Amniotic epithelial cell (primary cell): ENCODE measurements at places on chromosomes 7 and 10.

- DNase-seq: no peak
Observed at GRCh38 chr7:14871880-14872279, 30.7 kb downstream of the DGKB start.

DNA sequence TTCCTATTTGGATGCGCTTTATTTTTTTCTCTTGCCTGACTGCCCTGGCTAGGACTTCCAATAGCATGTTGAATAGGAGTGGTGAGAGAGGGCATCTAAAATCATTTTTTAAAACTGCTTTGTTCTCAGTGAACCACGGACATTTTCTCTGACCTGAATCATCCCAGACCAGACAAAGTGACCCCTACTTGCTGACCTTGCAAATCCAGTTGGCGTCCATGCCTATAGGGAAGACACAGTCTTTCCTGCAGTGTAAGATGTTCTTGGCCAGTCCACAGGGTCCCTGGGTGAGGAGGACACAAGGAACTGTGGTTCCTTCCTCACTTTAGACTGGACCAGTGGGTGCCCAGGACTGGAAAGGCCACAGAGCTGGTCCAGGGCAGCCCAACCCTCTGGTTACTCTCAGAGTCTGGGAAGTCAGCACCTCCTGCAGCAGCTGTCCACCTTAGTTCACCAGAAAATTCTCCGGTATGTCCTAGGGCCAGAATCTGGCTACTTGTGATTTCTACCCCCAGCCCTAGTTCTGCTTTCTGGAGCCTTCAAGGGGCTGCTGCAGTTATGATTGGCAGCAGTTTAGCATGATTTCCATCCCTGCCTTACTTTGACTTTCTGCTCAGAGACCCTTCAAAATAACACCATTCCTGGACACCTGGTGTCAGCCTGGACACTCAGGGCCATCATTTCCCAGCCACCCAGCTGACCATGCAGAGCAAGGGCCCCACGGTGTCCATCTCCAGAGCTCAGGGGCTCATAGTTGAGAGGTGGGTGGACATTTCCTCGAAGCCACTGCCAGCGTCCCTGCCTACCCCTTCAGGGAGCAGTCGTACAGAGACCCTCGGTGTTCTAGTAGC is 19.3 kb downstream of the VIPR2 start:
- no peak for DNase-seq

DNA sequence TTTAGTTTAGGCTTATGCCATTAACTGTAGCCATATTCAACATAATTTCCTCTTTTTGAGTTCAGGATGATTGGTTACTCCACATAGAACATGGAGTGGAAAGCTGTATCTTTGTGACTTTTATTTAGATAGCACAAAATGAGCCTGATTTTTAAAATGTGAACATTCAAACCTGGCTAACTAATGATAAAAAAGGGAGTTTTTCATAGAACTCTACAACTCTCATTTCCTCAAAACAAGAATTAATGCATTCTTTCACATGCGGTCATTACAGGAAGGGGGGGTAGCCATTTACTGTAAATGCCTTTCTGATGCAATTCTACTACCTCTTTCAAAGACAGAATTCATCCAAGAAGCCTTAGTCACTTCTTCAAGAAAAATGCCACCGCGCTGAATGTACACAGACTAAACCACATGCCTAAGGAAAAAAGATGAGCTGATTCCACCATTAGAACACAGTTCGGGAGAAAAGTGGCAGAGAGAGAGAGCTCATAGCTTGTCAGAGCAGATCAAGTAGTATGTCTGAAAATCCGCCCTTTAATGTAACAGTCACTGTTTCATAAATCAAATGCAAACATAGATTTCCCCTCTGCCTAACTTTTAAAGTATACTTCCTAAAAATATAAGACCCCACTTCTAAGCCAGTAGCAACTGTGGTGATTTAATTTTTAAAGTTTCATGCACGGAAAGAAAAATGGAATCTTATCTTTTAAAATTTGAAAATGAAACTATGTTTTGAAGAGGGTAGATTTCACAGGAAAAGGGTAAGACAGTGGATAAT is 226.4 kb upstream of the KLF14 start:
- DNase-seq: peak; percentile 99

DNA sequence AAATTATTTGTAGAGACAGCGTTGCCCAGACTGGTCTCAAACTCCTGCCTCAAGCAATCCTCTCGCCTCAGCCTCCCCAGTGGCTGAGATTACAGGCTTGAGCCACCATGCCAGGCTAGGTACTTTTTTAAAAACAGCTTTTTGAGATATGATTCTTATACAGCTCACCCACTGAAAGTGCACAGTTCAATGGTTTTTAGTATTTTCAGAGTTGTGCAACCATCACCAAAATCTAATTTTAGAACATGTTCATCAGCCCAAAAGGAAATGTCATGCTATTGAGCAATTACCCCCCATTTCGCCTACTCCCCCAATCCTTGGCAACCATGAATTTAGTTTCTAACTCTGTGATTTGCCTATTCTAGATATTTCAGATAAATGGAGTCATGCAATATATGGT is 73.7 kb downstream of the EVX1 start:
- no peak for DNase-seq

DNA sequence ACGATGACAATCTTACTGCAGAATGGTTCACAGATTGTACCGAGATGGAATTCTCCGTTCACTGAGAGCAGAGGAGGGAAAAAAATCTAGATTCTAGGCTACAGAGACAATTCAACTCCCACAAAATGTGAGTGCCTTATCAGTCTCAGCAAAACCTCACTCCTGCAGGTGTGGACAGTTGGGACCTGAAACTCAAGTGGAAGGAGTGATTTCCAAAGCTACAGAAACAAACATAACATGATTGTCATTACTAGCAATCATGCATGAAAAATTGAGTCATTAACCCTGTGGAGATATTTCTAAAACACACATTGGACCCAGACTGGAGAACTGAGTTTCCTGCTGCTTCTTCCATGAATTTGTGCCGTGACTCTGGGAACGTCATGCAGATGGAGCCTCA is 70.3 kb downstream of the CALML3 start:
- DNase-seq: no peak

- no peak for DNase-seq
Observed at GRCh38 chr10:128053356-128053755, 72.9 kb downstream of the MKI67 start.

DNA sequence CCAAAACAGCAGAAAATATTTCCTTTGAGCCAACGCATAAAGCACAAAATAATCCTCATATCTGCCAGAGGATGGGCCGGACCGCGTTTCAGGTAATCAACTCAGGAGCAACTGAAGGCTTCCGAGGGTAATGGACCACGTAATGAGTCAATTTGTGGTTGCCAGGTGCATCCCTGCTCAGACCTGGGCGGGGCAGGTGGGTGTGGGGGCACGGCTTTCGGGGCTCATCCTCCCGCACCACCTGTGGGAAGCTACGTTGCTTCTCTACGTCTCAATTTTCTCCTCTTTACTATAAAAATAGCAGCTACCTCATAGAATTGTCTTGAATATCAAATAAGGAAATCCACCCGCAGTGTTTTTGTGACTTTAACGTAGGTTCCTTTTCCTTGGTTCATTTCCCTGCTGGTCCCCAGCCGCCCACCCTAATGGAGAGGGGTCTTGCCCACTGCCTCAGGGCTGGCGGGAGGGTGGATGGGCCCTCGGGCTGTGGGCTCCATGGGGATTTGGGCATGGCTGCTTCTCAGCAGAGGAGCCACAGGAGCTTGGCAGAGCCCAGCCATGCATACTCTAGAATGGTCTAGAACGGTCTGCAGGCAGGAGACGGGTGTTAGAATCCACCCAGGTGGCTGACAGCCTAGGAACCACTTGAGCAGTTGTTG is 324.7 kb downstream of the ADARB2 start:
- no peak for DNase-seq

DNA sequence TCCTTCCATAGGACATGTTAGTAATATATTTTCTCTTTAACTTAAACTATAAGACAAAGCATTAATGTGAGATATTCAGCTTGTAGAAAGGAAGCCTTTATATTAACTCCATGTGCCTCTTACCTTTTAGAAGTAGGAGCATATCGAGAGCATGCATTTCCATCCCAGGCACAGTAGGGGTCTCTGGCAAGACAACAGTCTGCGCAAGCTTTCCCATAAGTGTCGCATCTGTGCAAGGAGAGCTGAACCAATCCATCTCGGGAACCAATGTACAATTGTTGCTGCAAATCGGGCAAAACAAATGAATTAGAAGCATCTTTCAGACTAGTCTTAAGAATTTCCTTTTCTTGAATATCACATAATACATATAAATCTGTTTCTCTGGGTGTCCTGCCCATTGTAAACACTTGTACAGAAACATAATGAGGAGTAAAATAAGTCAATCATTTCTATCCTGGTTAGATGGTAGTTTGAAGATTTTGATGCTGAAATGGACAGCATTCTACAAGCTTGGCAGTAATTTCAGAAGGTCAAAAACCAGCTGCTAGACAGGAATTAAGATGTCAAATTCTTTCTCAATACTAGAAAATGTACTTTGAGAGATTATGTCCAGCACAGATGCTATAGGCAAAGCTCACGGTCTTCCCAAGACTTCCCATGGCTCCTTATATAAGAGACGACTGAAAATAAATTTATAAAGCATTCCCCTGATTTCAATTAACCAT is 171.8 kb downstream of the SEMA3D start:
- DNase-seq: no peak

DNA sequence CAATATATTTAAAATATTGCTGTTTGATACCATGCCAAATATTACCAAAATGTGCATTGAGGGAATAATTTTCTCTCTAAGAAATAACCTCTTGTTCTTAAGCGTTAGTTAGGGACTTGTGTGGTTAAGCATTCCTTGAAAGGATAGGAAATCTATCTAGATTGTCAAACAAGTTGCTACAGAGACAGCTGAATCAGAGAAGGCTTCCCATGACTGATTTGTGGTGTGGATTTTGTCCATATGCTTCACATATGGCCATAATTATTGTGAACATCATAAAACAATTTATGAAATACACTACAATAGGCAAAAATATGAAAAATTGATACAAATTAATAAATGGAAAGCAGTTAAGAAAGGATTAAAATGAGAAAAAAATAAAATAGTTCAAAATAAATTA is 96.3 kb downstream of the GNAT3 start:
- DNase-seq: peak; percentile 90

- DNase-seq: no peak
Observed at GRCh38 chr7:73741600-73741999, 3.0 kb upstream of the ABHD11 start.

GRCh38 chr10:118482393-118483331 is 112.8 kb downstream of the PRLHR start:
- DNase-seq: no peak

DNA sequence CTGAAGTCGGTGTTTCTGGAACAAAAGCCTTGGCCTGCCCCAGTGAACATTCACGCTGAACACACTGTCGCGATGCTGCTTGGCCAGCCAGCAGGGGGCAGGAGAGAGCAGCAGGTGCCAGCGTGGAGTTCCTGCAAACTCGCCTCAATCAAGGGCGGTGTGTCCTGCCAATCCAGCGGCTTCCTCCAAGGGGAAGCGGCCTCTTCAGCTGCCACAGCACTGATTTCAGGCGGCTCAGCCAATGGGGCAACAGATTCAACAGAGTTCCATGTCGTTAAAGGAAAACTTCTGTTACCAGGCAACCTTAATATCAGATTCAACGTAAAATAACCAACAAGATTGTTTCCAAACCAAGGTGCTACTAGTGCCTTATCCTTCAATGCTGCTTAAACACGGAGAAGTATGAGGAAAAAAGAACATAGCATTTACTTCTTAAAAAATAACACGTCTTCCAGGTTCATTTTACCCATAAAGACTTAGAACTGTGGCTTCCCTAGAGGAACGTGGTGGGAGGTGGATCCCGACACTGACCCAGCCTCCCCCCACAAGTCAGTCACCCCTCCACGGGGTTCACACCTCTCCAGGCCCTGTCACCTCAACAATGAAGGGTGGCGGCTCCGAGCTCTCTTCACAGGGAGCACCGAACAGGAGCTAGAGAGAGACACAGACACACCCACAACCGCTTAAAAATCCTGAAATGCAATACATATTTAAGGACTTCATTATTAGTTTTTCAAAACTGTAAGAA is 178.2 kb downstream of the DIP2C start:
- peak; percentile 92 for DNase-seq

DNA sequence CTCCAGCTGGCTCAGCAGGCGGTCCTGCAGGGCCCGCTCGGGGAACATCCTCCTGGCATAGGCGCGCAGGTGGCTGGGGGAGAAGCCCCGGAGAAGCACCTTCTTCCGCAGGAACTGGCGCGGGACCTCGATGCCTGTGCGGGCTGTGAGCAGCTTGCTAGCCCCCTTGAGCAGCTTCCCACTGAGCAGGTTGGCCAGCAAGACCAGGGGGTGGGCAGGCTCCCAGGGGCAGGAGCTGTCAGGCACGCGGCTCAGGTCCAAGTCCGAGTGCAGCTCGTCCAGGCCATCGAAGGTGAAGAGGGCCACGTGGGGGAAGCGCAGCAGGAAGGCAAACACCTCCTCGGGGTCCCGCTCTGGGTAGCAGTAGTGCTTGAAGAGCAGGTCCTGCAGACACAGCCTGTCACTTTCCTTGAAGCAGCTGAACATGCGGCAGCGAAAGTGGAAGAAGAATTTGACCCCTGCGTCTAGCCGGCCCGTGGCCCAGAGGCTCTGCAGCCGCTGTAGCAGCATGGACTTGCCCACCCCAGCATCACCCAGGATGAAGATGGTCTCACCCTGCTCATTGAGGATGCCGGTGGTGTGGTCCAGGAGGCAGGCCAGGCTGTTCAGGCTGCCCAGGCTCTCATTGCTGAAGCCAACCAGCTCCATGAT is 26.2 kb downstream of the NOD1 start:
- DNase-seq: no peak

GRCh38 chr7:110592557-110592956 is 498.4 kb upstream of the LRRN3 start:
- no peak for DNase-seq

DNA sequence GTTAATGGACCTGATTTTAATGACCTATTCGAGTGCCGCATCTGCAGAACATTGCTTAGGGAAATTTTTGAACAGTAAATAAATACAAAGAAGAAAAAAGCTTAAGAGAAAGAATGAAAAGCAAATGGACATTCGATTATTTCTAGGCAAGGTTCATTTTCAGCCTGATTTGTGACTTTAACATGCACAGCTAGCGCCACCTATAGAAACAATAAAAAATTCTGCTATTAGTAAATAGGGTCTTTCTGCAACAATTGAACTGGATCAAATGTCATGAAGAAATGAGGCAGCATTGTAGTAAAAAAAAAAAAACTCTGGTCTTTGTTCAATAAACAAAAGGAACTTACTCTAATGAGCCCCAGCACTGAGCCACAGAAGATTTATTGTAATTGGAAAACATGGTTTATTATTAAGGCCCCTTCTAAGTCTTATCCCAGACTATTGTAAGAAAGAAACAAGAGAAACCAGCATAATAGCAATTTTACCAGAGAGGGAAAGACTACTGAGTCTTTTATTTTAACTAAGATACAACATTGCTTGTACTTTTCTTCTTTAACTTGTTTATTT is 41.4 kb upstream of the GHITM start:
- DNase-seq: peak; percentile 8
